Stomach (tissue), 19 donors: ENCODE measurements at places on chromosomes 5 and 9. TPM values are rescaled to one million over a fixed set of nuclear protein-coding genes. Genes with fewer than 3 reads are reported as not detected.

The CCL27 gene
- not detected for total RNA-seq

The MCIDAS gene
- total RNA-seq = not detected

The PCDHA1 gene
- not detected for total RNA-seq

The MYO10 gene
- total RNA-seq = 53.8 TPM

The RALGDS gene
- 66.1 TPM for total RNA-seq

The OR13C3 gene
- not detected for total RNA-seq

The DRD1 gene
- not detected for total RNA-seq

The C5orf34 gene
- 7.2 TPM for total RNA-seq

DNA sequence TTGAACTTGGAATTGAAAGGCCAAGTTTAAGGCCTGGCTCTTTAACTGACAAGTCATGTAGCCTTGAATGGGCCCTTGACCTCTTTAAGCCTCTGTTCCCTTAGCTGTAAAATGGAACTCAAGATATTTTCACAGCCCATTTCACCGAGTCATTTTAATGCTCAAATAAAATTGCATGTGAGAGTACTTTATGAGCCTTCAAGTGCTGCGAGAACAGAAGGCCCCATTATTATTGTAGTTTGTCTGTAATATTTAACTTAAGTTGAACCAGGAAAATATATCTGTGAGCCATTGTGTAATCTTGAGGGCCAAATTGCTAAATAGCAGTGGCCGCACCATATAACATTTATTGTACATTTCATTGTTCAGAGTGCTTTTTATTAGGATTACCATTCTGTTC, 249.9 kb downstream of the NTRK2 start:
- DNase-seq = no peak

- no peak for DNase-seq
Observed at GRCh38 chr9:81822301-81822865, 105.8 kb upstream of the SPATA31D4 start.

DNA sequence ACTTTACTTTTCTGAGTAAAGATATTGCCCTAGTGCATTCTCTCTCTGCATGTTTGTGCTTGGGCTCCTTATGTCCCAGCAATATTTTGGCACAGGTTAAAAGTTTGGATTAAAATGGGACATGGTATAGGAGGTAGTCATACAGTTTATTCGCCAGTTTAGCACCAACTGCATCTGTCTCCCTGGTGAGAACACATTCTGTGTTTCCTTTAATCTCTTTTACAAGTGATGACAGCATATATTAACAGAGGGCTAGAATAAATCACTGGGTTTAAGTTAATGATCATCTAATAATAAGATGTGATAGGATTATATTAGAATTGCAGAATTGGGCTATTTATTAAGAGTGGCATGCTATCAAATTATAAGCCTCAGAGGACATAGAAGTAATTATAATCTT, 550.1 kb downstream of the LRRC70 start:
- DNase-seq = no peak

GRCh38 chr9:108477529-108478006, 378.2 kb downstream of the ACTL7B start:
- DNase-seq = peak; percentile 68

DNA sequence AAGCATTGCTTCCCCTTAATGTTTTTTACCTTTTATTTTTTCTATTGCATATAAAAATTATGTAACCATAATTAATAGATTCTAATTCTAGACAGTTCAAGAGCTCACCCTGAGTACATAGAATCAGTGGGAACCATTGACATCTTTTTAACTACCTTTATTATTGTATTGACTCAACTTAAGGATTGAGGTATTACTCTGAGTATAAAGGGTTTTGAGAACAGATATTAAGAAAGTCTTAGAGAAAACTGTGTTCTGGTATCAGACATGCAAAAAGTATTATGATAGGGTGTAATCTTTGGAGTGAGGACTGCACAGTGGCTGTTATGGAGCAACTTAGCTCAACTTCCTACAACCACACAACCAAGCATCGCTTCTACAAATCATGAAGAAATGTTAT, 8.9 kb downstream of the SPEF2 start:
- DNase-seq = no peak

DNA sequence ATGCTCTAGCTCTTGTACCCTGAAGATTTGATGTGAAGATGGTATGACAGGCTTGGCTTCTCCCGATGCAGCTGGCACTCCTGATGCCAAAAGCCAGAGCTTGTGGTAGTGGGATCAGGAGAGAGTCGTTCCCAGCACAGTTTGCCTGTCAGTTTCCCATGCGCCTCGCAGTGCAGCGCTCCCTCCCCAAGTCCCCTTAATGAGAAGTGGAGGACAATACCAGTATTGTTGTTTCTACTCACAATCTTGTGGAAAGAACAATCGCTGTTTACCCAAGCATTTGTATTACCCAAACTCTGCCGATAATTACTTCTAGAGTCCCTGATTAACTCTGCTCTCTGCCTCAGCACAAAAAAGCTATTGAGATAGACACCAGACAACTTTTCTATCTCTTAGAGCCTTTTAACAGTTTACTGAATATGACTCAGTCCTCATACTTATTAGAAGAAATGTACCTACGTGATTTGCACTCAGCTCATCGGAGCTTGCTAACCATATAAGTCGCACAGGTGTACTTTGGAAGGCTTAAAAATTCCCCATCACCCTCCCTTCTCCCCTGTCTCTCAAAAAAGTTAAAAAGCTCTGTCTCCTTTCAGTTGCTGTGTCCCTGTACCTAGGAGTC, 283.2 kb upstream of the TMEM161B start:
- DNase-seq = peak; percentile 8

DNA sequence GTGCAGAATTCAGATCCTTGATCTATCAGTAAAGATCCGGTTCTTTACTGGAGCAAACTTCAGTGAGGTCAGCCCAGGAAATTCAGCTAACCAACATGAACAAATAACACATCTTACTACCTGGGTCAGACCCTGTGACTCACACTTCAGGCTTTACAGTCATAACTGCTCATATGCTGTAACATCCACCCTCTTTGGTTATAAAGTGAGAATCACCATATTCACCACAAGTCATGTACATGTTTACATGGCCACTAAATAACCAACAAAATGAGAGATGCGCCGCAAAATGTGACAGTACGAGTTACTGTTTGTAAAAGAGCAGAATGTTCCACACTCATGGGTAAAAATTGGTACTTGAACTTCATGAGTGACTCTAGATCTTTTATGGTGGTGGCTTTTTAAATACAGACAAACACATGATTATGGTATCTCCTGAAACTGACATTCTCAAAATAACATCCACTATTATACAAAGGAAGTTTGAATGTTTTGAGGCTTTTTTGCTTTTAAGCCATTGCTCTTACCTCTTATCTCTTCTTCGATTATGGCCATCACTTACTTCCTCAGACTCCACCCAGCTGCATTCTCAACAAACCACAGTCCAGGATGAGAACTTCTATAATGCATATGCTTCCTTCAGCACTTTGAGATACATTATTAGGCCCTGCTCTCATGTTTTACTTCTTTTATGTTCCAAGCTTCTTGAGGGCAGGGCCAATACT, 516.6 kb downstream of the RAB3C start:
- DNase-seq = no peak

- no peak for DNase-seq
Observed at GRCh38 chr5:77397686-77398292, 94.3 kb downstream of the WDR41 start.

- no peak for DNase-seq
Observed at GRCh38 chr5:8923526-8923925, 622.3 kb downstream of the SEMA5A start.

GRCh38 chr9:123637606-123637944, 281.6 kb downstream of the CRB2 start:
- DNase-seq = peak; percentile 28

GRCh38 chr5:80686757-80687156, 32.0 kb upstream of the DHFR start:
- DNase-seq = peak; percentile 18

- no peak for DNase-seq
Observed at GRCh38 chr9:110935829-110936228, 102.4 kb downstream of the LPAR1 start.

- peak; percentile 85 for DNase-seq
Observed at GRCh38 chr5:127229185-127229889, 61.3 kb upstream of the MEGF10 start.

GRCh38 chr5:77022511-77023417, 7.4 kb upstream of the AGGF1 start:
- DNase-seq = no peak

DNA sequence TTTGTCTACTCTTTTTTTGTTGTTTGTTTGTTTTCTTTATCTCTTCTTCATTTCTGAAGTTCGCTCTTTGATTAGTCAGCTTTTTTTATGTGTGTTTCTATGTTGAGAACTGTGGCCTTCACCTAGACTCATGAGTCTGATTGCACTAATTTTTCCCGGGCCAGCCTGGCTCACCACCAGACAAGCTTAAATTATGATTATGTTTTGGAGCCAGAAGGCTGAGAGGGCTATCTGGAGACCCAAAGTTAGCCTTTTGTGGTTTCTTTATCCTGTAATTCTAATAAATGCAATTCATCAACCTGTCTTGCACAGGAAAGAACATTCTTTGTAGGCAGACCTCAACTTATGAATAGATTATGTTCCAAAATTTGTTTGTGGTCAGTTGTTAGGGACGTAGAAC, 20.8 kb upstream of the ACTBL2 start:
- DNase-seq = no peak

DNA sequence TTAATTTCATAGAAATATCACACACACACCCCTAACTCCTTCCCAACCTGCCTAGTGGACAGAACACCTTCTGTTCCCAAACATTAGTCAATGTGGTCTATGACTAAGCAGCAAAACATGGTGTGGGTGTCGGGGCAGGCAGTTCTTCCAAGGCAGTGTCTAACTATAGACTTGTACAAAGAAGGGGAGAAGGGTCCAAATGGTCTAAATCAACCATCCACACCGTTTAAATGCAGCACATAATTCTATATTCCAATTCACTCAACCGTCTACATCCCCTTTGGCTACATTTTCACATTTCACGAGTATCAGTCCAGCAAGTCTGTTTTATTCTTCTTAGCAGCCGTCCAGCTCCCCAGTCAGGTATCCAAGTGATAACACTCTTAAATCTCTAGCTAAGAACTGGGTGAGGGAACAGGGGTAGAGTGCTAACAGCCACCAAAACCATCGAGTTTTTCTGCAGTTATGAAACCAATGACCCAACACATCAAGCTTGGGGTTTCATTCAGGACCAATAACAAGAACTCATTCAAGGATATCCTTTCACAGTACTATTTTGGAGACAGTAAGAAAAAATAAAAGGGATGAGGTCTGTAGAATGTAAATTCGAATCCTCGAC, 3.3 kb downstream of the ZNF608 start:
- peak; percentile 75 for DNase-seq

DNA sequence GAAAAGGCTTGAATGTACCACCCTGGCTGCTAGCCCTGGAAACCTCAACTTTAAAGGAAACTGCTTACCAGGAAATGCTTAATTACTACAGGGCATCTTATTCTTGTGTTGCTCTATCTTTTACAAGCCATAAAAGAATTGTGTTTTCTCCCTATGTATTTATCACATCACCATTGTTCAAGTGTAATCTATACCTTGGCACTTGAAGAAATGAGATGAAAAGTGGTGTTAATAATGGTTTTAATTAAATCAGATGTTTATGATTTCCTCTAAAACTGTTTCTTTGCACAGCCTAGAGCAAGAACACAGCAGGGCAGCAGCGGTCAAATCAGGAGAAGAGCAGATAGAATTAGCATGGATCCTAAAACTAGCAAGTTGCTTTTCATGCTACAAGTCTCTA, 131.8 kb upstream of the RGMB start:
- no peak for DNase-seq

DNA sequence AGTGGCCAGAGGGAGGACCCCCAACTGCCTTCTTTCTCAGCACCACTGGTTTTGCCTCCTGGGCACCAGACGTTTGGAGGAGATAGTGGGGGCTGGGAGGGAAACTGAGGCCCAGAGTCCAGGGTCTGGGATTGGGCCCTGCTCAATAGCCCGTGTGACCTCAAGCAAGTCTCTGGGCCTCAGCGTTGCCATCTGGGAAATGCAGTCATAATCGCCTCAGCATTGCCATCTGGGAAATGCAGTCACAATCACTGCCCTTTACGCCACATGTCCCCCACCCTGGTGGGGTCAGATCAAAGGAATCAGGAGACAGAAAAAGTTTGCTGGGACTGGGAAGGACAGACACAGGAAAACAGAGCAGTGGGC, 1.6 kb downstream of the SH2D3C start:
- no peak for DNase-seq

DNA sequence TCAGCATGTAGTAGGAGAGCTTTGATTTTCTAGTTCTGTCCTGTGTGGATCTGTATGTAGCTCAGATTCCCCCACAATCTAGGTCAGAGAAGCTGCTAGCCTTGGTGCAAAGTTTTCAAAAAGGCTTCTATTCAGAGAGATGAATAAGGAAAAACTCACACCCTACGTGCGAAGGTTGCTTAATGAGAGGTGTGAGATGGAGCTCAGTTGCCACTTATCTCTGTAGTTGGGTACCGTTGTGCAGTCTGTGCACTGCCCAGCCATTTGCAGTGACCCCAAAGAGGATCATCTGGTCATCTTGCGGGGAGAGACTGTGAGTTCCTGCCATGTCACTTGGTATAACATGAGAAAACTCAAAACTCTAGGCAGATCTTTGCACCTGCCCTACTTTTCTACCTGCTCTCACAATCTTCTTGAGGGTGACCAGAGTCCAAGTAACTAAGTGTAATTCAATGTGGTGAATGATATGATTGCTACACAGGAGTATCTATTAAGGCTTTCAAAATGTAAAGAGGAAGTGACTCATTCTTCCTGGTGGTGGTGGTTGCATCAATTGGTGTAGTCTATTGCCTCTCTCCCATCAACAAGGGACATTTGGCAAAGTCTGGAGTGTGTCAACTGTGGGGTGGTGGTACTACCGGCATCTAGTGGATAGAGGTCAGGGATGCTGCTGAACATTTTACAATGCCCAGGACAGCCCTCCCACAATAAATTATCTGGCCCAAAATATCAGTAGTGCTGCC, 65.2 kb downstream of the TMC1 start:
- no peak for DNase-seq

DNA sequence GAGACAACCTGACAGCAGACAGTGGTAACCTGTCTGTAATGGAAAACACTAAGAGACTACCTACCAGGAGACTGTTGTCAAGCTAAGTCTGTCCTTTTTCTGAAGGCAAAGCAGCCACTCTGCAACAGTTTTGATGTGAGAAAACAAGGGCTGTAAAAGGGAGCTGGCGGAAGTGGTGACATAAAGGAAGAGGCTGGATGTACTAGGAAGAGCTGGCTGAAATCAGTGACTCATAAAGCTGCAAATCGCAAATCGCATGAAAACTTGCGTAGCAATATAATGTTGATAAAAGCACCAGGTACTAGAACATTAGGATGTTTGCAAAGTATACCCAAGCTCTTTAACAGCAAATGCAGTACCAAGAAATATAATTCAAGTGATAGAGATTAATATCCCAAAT, 1.4 kb downstream of the NSUN2 start:
- DNase-seq = no peak

DNA sequence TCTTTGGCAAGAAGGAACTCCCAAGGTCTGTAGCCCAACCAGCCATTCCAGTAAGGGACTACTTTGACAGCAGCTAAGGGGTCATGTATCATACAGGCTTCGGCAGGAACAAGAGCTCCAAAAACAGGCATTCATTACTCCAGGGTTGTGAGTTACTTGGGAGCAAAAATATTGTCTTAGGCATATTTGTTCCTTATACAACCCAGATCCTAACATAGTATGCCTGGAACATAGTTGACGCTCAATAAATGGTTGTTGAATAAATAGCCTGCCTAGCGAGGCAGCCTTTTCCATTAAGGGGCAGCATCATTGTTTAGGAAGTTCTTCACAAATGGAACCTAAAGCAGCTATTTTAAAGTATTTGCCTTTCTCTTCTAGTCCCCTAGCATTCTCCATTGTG, 35.8 kb upstream of the FER start:
- no peak for DNase-seq
